ENCODE measurements at places on chromosomes 5 and 9. TPM values are rescaled to one million over a fixed set of nuclear protein-coding genes. Genes with fewer than 3 reads are reported as not detected.

DNA sequence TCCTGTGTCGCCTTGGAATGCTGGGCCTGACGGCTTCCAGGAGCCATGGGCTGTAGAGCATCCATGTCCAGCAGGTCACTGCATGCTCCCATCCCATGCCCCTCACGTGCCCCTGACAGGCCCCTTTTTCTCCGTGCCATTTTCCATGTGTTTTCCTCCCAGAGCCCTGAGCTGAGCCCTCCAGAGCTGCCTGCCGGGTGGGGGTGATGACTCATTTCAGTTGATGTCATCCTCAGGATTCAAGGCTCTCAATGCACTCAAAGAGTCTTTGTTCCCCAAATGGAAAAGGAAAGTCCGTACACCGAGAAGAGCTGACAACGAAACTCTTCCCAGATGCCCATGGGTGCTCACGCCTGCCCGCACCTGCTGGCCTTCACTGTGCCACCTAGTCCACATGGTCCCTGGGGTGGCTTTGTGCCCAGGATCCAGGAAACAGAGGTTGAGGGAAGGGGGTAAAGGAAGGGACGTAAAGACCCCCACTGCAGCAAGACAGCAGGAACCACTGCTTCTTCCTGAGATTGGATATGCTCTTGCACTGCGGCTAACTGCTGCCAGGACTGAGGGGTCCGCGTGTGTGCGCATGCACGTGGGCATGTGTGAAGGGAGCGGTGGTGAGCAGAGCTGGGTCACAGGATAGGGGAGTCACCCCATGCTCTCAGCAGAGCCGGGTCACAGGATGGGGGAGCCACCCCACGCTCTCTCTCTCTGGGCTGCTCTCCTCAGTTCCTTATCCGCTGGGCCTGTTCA is 27.6 kb downstream of the COL15A1 start:
- DNase-seq = no peak

The RIOK2 gene
- 34.5 TPM for polyA plus RNA-seq

- DNase-seq = no peak
Observed at GRCh38 chr5:6753851-6754250, 40.6 kb downstream of the TENT4A start.

DNA sequence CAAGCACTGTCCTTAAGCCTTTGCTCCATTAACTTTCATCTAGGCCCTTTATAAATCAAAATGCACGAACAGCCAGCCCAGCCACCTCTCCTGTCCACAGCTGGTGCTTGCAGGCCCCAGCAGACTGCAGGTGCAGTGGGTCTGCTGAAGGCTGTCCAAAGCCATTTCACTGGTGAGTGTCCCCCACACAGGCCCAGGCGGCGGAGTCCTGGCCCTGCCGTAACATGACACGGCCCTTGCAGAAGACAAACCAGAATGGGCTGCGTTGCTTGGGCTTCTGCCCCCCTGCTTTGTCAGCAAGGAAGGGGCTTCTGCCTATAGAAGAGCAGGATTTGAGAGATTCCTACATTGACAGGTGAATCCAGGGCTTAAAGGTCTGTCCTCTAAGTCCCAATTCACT is 188.6 kb downstream of the NR3C1 start:
- no peak for DNase-seq

DNA sequence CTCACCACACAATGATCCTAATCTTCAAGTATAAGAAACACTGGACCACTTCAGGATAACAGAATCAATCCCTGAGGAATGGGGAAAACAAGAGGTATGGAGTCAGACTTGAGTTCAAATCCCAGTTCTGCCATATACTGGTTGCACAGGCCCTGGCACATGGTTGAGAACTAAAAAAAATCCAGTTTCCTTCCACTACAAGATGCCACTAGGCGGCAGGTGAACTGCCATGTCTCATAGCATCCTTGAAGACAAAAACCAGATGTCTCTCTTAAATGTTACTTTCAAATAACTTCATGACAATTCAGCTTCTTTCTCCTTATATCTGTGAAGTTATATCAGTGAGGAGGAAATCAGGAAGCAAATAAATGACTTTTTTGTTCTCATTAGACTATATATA is 11.0 kb downstream of the DEPDC1B start:
- no peak for DNase-seq

The CCDC112 gene
- polyA plus RNA-seq = 2.1 TPM

DNA sequence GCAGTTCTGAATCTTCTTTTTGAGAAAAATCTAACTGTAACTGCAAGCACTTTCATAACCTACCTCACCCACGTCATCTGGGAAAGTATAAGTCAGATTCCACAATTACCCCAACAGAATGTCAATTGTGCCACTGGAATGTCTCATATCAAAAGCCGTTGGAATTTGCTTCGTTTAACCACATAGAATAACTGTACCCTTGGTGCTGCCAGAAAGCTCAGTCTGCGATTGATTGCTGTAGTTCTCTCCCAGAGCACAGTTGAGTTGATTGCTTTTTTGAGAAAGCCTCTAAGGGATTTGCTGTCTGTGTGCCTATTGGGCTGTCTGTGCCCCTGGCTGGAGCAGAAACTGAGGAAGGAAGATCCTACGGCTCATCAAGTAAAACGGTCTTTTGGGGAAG is 583.6 kb downstream of the TMEM38B start:
- DNase-seq = no peak

GRCh38 chr9:125889112-125889475 is 141.9 kb downstream of the PBX3 start:
- no peak for DNase-seq

DNA sequence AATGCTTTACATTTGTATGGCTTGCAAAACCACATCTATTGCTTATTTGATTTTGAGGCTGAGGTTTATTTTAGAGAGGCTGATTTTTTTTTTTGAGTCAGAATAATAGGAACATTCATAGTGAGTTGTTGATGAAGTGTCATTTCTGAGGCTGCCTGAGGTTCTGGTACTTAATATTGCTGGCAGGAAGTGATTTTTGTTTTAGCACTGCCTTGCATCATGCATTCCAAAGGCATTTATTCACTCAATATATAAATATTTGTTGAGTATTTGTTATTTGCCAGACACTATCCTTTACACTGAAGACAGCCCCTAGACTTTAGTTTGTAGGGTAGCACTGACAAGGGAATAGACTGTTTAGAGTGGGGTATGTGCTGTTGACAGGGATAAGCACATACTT is 2.7 kb downstream of the RNF20 start:
- DNase-seq = no peak

DNA sequence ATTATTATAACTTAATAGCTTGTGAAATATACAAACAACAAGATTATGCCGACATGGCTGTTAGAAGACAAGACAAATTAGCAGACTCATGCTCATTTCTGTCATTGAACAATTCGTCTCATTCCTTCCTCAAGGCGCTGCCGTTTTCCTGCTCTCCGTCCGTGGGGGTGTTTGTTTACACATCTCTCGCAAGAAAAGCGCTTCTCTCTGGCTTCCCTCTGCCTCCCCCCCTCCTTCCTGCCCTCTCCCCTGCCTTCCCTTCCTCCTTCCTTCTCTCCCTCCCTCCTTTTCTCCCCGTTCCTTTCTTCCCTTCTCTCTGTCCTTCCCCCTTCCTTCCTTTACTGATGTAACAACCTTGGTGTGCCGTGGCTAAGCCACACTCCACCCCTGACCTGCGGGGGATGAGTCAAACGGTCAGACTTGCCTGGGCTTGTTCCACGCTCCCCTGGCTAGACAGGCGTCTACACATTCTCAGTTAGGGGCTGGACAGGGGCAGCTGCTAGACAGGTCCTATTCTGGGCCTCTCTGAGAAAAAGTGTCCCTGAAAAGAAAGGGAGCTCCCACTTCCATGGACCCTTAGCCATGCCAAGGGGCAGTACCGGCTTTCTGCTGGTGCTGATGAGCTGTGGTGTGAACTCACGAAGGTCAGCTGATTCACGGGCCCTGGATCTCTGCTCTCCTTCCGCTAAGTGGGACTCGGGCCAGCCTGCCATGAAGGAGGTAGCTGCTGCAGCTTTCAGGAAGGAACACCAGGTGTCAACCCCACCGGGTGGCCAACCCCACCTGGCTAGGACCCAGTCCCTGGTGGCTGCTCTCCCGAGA is 32.0 kb upstream of the SPTLC1 start:
- DNase-seq = peak; percentile 77

DNA sequence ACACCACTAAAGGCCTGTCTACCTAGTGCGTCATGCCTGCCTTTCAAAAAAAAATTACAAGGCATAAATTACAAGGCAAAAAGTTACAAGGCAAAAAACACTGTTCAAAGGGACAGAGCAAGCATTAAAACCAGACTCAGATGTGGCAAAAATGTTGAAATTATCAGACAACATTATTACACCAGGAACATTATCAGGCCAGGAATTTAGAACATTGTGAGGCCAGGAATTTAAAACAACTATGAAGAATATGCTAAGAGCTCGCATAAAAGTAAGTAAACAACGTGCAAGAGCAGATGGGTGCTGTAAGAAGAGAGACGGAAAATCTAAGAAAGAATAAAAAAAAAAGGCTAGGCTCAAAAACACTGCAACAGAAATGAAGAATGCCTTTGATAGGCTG is 18.2 kb upstream of the MLANA start:
- DNase-seq = no peak

The MLANA gene
- not detected for polyA plus RNA-seq

GRCh38 chr5:54295651-54296276 is 14.6 kb downstream of the ARL15 start:
- no peak for DNase-seq

DNA sequence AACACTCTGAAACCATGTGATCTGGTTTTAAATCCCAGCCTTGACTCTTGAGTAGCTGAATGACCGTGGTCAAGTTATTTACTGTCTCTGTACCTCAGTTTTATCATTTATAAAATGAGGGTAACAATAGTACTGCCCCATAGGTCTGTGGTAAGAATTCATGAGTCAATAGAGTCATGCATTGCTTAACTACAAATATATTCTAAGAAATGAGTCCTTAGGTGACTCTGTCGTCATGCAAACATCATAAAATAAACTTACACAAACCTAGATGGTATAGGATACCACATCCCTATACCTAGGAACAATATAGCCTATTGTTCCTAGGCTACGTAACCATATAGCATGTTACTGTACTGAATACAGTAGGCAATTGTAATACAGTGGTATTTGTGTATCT is 20.3 kb upstream of the ABCA1 start:
- no peak for DNase-seq

The TMEM174 gene
- not detected for polyA plus RNA-seq

DNA sequence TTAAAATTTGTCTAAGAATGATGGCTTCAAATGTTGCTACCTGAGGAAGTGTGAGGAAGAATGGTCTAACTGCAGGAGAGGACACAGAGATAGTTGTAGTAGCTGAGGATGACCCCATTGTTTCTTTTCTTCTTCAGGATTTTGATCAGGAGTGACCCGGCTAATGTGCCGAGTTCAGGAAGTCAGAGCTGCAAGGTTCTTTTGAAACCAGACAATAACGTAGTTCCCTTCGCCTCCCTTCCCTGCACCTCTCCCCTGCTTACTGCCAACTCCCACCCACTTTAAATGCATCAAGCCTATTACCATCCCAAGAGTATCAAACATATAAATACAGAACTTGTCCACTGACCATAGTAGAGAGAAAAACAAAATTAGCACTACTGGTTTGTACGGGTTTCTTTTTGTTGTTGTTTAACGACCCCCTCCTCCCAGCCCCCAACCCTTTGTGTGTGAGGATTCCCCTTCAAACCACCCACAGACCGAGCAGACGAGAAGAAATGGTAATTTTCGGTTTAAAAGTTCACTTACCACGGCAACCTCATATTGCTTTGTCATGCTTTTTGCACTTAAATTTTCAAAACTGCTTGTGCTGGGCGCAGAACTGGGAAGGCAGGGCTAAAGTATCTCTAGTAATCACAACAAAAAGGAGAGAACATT is 23.5 kb upstream of the ELAVL2 start:
- DNase-seq = no peak

- no peak for DNase-seq
Observed at GRCh38 chr5:108381350-108381953, 446 bp downstream of the FBXL17 start.

DNA sequence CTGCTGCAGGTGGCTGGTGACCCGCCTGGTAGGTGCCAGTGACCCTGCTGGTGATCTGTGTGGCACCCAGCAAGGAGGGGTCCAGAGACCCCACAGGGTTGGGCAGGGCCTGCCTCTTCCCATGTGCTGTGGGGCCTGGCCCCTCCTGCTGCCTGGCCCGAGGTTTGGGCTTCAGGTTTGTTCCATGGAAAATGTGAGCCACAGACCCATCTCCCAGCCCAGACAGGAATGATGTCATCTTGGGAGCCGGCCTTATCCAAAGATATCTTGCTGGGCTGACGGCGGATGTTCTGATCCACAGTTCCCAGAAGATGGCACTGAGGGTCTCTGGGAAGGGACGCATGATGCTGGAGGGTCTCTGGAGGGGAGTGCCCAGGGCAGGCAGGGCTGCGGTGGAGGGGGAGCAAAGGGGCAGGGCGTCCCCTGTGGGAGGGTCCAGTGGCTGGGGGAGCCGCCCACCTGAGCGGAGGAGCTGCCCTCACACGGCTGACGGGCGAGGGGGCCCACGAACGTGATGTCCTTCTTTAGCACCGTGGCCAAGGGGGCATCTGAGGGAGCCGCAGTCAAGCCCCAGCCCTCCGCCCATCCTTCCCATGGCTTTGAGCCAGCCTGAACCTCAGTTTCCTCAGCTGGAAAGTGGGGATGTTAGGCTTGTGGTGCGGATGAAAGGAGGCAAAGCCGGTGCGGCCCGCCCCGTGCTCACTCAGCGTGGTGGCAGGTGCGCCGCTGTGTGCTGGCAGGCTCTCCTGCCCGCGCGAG is 68.1 kb downstream of the COL5A1 start:
- DNase-seq = no peak

The C9orf153 gene
- not detected for polyA plus RNA-seq

DNA sequence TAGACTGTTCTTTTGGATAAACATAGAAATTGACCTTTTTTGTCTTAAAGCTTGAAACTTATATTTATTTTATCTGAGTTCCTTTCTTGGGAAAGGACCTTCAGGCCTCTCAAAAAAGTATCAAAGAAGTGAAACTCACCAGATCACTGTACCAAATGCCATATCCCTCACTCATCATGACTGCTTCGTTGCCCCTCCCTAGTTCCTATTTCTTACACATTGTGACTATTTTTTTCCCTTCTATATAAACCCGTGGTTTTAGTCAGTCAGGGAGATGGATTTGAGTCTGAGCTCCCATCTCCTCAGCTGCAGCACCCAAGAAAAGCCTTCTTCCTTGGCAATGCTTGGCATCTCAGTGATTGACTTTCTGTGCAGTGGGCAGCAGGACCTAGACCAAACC is 129.4 kb downstream of the LPAR1 start:
- DNase-seq = no peak

DNA sequence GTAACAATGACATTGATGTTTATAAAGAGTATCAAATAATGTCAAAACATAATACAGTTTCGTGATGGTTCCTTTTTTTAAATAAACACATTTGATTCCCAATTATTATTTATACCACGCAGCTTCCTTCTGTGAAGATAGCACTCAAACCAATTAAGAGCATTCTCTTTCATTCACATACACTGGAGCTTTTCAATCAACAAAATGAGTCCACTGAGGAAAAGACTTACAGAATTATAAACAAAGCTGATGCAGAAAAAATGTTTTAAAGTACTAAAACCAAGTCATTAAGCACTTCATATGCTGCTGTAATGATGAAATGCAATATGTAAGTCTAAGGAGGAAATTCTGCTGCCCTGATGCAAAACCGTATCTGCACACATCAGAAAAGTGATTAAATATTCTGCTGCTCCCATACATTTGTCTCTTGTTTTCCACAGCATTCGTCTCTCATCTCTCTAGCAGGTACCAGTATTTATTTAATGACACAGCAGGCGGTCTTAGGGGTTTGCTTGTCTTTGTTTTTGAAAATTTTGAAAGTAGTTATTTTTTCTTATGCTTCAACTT is 147.1 kb downstream of the CDH10 start:
- no peak for DNase-seq

GRCh38 chr9:37859043-37859442 is 44.9 kb downstream of the SLC25A51 start:
- DNase-seq = no peak

The FCHO2 gene
- polyA plus RNA-seq = 10.6 TPM

The ZNF354C gene
- polyA plus RNA-seq = 1.8 TPM

- DNase-seq = no peak
Observed at GRCh38 chr5:170161069-170161468, 55.4 kb downstream of the FOXI1 start.
